NCI-H1436 treated with DMSO at 0.1 percent for 48 hours (cell line): ENCODE measurements at places on chromosomes 7 and 10.

- no peak for DNase-seq
These were observed 34.1 kb upstream of the ELOVL3 start for GRCh38 chr10:102191956-102192355.

DNA sequence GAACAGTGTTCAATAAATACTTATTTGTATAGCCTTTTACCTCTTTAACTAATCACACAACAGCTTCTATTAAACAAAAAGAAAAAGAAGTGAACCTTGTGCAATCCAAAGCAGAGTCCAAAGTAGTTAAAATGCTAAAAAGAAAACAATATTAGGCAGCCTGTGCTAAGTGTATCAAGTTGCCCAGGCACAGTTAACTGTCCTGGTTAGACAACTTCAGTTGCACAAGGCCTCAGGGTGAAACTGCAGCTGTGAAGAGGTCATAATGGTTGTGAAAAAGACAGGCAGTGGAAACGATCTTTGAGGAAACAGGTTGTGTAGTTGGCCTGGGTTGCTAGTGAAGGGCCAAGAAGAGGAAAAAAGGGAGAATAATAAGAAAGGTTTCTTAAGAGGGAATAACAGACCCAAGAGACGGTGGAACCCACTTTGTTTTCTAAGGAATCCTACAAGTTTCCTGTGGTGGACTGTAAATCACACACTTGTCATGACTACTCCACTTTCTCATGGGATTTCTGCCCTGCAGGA lies 6.0 kb upstream of the CROT start:
- DNase-seq: no peak

GRCh38 chr10:29514306-29514705 lies 120.5 kb downstream of the SVIL start:
- DNase-seq: no peak

DNA sequence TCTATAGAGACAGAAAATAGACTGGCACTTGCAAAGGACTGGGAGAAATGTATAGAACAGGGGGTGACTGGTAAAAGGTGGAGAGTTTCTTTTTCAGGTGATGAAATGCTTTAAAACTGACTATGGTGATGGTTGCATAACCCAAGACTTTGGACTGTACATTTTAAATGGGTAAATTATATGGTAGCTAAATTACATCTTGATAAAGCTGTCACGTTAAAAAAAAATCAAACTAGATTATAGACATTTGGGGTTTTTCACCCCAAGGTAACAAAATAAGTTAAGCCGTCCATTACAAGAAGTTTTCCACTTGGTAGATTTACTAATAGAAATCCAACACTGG lies 24.0 kb downstream of the TMEM209 start:
- DNase-seq: no peak

GRCh38 chr10:100153239-100153825 lies 32.5 kb downstream of the ERLIN1 start:
- no peak for DNase-seq

- DNase-seq: no peak
These were observed at the start of gene PRKG1 for GRCh38 chr10:51074238-51075028. Gene PRKG1, plus strand, starts transcription at chr10:51074487.

DNA sequence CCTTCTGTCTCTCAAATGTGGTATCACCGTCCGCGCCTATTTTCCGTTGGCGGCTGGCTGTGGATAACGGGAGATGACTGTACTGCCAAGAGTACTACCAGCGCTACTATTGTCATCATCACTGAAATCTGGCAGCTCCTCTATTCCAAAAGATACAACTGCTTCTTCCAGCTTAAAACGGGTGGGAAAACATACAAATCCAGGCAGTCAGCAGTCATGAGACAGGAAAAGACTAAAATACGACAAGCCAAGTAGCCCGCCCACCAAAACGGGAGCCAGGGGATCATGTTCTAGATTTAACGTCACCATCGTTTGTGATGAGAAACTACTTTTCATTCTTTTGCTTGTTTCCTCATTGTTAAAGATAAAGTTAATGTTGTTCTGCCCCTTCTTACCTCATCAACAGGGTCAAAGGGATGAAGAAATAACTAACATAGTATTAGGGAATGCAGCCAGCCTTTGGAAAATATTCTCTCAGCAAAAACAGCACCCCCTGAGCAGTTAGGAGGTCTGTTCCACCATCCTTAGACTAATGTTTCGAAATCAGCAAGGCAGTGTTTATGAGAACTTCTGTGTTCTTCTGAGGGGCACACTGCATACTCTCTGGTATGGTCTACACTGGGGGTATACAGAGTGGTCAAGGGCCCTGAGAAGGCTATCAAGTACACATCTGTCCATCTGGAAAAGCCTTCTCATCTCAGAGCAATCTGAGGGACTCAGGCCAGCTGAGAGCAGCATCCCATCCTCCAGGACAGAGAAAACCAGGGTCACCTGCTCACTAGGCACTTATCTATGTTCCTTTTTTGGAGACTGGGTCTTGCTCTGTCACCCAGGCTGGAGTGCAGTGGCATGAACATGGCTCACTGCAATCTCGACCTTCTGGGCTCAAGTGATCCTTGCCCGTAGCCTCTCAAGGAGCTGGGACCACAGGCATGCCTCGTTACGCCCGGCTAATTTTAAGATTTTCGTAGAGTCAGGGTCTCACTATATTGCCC lies 47.5 kb downstream of the GNA12 start:
- no peak for DNase-seq

DNA sequence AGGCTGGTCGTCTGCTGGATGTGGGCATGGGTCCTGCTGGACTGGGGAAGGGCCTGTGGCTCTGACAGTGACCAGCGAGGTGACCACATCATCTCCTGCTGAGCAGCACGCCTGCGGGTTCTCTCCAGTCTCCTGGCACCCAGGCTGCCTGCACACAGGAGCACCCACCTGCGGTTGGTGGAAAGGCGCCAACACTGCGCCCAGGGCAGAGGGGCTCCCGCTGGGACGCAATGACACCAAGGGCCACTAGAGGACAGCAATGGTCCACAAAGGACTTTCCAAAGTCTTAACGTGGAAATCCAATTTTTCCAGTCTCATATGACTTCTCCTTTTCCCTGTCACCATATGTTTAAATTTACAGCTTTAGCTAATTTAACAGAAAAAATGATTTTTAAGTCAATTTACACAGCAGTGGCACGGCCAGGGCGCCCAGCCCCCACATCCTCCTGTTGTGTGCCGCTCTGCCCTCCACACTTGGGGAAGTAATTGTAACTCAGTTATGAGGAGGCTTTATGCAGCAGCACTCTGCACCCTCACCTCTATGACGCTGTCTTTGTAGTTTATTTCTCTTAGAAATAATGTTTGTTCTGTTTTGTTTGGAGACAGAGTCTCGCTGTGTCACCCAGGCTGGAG lies 38.1 kb downstream of the CFAP46 start:
- no peak for DNase-seq
